Right forelimb (tissue), 1 donor: ENCODE measurements at places on chromosomes 2 and 18.
A peak's percentile ranks its signal among the peaks of the same experiment; 100 is the strongest.

DNA sequence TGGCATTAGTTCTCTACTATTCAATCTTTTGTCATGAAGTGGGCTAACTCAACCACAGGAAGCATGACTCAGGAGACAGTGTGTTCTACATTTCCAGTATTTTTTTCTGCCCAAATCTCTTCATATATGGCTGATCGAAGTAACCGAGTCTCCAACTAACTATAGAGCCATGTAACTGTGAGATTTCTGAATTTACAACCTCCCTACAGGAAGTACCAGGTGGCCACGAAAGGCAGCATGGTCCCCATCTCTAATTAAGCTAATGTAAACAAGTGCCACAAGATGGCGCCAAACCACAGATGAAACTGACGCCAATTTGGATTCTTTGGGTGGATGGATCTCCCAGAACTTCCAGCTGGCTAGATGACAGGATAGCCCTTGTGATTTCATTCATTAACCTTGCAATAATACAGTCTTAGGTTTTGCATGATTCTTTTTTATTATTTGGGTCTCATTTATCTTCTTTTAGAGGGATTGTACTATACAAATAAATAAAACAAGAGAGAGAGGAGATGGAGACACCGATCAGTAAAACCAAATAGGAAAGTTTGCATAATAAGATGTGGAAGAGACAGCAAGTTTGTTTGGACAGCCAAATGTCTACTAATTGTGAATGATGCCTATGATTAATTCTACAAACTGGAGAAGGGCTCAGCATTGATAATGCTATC lies 18.3 kb upstream of the ARHGAP15 start:
- DNase-seq = peak; percentile 59

DNA sequence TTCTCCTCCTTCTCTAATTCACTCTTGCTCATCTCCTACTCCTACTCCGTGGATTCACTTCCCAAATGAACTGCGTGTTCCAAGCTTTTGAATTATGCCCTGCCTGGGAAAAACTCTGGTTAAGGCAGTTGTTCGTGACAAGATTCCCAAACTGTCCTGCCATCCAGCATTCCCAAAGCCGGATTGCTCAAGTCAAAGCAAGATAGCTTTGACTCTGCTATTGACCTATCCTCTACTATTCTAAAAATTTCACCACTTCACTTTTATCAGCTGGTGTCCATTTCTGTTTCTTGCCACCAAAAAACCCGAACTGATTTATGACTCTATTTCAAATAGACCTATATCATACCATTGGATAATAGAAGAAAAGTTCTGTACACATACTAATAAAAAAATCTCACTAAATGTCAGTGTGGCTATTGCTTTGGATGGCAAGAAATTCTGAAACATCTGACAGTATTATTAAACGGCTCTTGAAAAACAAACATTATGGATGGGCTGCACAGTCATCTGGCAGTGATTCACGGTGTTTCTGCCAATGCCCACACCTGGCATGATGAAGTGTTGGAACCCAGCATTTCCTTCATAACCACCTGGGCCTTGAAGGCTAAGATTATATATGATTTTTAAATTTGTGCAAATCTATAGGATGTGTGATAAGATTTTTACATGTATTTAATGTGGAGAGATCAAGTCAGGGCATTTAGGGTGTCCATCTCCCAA lies 87.4 kb downstream of the NCKAP5 start:
- no peak for DNase-seq

DNA sequence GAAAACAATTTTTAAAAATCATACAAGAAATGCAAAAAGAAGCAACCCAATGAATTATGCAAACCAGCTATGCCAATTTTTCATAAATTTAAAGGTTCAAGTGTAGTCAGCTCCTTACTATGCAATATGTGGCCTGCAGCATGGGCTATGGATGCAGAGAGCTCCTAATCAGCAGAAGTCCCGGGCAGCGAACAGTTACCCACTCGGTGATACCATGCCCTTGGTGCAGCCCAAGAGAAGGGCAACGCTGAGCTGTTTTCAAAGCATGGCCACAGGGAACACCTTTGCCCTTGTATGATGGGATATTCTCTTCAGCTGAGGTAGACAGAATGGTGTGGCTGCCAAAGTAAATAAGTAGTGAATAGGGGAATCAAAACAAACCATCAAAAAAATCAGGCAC lies 17.3 kb upstream of the ARL5A start:
- no peak for DNase-seq

DNA sequence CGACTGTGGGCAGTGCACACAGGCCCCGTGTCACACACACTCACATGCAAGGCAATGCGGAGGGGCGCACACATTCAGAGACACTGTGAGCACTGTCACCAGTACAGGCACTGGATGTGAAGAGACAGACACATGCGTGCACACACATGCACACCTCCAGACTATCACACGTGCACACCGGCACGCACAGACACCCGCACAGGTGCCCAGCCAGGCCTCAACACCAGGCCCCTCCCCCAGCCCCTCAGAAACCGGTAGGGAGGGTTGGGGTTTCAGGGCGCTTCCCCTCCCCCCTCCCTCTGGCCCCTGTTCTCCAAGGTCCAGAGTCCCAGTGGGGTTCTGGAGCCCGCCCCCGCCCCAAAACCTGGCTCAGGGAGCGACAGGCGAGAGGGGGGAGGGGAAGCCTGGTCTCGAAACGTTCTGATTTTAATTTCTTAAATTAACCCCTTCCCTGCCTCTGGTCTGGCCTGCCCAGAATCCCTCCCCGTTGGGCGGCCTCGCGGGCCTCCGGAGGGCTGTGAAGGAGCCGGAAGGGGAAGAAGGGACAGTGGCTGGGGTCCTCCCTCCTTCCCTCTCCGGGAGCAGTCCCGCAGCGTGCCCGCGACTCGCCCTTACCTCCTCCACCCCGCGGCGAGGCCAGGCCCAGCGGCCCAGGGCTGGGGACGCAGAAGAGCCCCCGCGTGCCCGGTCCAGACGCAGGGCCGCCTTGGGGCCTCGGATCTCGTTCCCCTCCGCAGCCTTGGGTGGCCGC lies 558 bp downstream of the FBXO41 start:
- DNase-seq = no peak

- DNase-seq = no peak
These were observed 23.5 kb upstream of the LAPTM4A start for GRCh38 chr2:20074901-20075300.

DNA sequence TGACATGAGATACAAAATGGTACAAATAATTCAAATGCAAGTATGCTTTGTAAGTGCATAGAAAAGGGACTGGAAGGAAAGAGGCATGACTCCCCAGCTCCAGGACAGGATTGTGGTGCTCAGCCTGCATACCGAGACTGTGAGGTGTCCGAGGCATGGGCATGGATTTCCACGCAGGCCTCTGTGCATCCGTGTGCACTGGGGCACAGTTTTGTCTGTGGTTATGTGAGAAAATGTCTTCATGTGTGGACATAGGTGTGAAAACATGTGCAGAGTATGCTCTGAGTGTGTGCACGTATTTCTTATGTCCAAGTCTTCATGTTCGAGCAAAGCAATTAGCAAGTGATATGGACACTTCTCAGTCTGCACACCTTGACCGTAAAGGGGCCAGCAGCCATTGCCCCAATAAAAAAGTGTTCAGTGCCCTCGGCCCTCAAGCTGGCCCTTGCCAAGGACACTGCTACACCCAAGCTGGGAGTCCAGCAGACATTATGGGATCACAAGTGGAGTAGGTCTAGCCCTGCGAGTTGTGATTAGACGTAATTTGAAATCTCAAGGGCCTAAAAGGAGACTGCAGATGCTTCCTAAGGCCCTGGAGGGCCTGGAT lies 120.7 kb downstream of the CYP26B1 start:
- peak; percentile 9 for DNase-seq

DNA sequence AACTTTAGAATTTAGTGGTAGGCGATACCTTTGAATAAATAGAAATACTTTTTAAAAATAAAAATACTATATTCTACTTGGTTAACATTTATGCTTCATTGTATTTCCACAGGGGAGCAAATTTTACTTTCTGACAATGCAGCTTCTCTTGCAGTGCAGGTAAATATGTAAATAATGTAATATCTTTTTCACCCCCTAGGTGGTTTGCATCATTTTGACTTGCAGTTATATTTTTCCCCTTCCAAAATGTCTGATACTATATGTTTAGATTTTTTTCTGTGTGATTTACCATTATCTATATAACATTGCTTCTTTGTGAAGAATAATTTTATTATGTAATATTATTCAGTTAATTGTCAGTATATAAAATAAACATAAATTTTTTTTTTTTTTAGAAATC lies 28.5 kb downstream of the MTX2 start:
- DNase-seq = no peak

- peak; percentile 43 for DNase-seq
These were observed 21.4 kb downstream of the HJURP start for GRCh38 chr2:233832869-233833311.

DNA sequence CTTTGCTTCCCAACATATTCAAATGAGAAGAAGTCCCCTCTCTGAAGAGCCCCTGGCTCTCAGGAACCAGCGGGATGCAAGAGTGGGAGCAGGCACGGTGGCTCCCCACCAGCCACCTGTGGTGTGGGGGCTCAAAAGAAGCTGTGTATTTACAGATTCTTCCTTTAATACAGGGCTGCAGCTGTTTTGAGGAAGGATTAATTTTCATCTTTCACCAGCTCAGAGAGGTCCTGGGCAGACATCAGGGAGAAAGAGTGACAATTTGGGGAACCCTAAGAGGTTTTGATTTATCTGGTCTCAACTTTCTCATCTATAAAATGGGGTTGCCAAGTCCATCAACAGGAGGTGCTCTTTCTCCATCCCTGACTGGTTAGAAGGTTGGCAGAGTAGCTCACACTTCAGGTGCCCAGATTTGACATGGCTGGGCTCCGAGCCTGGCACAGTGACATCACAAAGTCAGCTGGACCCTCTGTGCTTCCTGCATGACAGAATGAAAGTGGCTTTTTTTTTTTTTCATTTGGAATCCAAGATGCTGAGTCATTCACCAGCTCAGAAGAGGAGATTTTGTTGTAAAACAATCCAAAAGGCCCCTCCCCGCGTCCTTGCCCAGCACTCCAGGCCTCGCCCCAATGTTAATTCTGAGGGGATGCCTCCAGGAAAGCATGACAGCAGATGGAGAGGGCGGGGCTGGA lies 15.5 kb upstream of the SIX2 start:
- DNase-seq = peak; percentile 47

DNA sequence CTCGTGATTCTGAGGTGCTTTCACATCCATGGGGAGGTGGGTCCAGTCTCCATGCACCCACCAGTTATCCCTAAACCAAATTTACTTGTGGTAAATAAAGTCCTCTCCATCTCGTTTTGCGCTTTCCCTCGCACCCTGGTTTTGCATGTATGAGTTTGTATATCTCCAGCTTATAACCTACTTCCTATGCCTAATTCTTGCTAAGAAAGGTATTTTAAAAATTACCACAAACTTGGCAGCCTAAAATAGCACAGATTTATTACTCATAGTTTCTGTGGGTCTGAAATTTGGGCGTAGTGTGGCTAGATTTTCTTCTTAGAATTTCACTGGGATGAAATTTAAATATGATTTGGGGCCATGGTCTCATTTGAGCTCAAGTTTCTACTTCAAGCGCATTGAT lies 511.5 kb downstream of the NYAP2 start:
- DNase-seq = no peak

DNA sequence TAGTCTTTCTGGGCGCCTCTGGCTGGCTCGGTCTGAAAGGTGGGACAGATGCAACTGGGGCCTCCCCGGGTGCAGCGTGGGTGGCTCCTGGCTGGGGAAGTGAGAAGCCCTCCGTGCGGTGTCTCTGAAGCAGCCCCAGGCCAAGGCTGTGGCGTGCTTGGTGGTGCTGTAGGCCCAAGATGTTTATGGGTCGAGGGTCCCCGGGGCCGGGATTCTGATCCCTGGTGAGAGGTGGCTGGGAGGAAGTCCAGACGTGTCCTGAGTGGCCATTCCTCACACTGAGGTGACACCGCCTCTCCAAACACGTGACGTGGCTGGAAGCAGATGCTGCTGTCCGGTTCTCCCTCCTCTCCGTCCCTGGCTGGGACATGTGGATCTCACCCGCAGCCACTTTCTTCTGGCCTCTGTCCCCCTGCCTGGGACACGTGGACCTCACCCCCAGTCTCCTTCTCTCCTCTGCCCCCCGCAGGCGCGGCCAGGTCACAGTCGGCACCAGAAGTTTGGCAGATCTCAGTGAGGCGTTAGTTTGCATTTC lies 12.6 kb downstream of the RTP5 start:
- peak; percentile 66 for DNase-seq

GRCh38 chr18:5890331-5891183 lies 4.8 kb downstream of the TMEM200C start:
- peak; percentile 73 for DNase-seq

DNA sequence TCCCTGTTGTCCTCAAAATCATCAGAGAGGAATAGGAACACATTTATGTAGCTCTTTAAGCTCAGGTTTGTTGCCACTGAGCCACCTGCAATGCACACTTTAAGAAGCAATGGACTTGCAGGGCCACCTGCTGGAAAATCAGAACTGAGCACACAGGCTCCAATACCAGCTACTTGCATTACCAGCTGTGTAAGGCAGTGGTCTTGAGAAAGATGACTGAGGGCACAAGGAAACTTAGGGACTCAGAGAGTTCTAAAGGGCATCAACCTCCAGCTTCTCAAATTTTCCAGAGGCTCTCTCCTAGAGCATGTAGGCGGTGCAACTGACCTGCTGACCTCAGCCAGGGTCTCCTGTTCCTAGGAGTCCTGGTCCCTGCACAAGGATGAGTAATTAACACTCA lies 2.5 kb upstream of the CNDP2 start:
- DNase-seq = no peak

DNA sequence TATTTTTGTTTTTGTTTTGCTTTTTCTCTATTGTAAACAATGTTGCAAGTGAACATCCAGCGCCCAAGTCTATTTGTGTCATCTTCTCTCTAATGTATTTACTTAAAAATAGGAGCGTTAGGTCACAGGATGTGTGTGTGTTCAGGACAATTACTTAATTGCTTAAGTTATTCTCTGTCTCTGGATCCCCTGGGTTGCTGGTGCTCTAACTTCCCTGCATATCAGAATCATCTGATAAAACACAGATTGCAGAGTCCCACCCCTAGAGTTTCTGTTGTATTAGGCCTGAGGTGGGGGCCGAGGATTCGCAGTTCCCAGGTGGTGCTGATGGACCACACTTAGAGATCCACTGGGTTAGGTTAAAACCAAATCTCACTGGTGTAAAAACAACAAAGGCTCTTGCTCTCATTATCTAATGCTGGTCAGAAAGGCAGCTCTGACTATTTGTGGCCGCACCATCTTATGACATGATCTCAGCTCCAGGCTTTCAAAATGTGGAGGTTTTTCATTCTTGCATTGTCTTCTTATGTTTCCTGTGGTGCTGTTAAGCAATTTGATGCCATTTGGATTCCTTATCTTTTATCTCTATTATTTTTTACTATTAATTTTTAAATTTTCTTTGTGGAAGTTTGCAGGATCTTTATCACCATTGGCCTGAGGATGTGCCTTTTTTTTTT lies 87.7 kb downstream of the CLIP4 start:
- no peak for DNase-seq

- no peak for DNase-seq
These were observed 263.9 kb downstream of the ALPK2 start for GRCh38 chr18:58364876-58365528.
